Testis (tissue), 5 donors: ENCODE measurements at places on chromosomes 1 and 21. TPM values are rescaled to one million over a fixed set of nuclear protein-coding genes. Genes with fewer than 3 reads are reported as not detected.

DNA sequence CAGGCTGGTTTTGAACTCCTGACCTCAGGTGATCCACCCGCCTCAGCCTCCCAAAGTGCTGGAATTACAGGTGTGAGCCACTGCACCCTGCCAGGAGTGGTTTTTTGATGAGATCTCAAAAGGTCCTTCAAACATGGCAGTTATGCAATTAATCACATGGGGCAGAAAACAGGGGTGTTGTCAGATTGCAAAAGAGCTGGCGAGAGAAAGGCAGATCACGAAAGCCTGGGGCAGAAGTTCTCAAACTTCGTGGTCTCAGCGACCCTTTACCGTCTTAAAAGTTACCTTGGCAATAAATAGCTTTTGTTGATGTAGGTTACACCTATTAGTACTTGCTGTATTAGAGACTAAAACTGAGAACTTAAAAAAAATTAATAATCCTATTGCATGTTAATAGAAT lies 16.1 kb downstream of the CNR2 start:
- no peaks in the 10 kb centered on the region for H3K36me3 ChIP-seq
- no peak for DNase-seq
- H3K4me1 ChIP-seq = no peaks in the 10 kb centered on the region
- H3K4me3 ChIP-seq = no peak overlapping the region

- DNase-seq = peak; percentile 80
- H3K36me3 ChIP-seq = no peaks in the 10 kb centered on the region
- H3K27me3 ChIP-seq = no peaks in the 10 kb centered on the region
- H3K27ac ChIP-seq = no peak within 1 kb of the TSS
- H3K4me3 ChIP-seq = peak within 1 kb of the TSS; percentile 70
Measured at GRCh38 chr1:205504311-205505075, at the start of gene CDK18. CDK18 (plus strand) TSS chr1:205504669; CDS start chr1:205523168, 18,499 bp downstream.

- no peaks in the 10 kb centered on the region for H3K27me3 ChIP-seq
- DNase-seq = no peak
- no peak overlapping the region for H3K27ac ChIP-seq
- H3K4me3 ChIP-seq = no peak overlapping the region
Measured at GRCh38 chr1:86356247-86356646, 39.9 kb downstream of the ODF2L start.

GRCh38 chr1:51792864-51793263 lies 85.7 kb downstream of the NRDC start:
- H3K27ac ChIP-seq = no peak overlapping the region
- H3K36me3 ChIP-seq = no peaks in the 10 kb centered on the region
- H3K4me3 ChIP-seq = no peak overlapping the region

DNA sequence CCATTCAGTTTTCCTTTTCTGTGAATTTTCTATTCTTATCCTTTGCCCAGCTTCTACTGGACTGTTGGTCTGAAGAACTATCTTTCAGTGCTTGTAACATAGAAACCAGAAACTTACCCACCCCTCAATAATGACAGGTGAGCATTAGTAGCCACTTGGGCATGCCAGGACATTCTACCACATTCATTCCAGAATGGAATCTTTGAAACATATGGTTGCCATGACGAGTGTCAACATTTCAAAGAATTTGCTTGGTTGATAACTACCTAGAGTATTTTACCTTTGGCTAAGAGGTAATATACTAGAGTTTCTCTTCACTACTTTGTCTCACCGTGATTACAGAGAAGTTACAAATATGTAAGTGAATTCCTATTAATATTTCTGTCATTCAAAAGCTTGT lies at the start of gene MROH9:
Gene MROH9 (plus strand): TSS at position 304 of the 400 bp plus-strand sequence. CDS start 10,023 bp downstream, outside the sequence.
- no peak for DNase-seq

The PER3 gene
- total RNA-seq = 32.7 TPM

GRCh38 chr1:46223472-46223943 lies 20.4 kb downstream of the LURAP1 start:
- H3K27ac ChIP-seq = no peak overlapping the region
- no peaks in the 10 kb centered on the region for H3K27me3 ChIP-seq
- H3K4me1 ChIP-seq = no peaks in the 10 kb centered on the region
- no peak overlapping the region for H3K4me3 ChIP-seq
- H3K36me3 ChIP-seq = no peaks in the 10 kb centered on the region
